ENCODE measurements at places on chromosomes 5 and 9. TPM values are rescaled to one million over a fixed set of nuclear protein-coding genes. Genes with fewer than 3 reads are reported as not detected.

QRFP gene
- total RNA-seq: not detected

ANXA2R gene
- 0.39 TPM for total RNA-seq

C9orf50 gene
- total RNA-seq: not detected

FIBCD1 gene
- not detected for total RNA-seq

DNA sequence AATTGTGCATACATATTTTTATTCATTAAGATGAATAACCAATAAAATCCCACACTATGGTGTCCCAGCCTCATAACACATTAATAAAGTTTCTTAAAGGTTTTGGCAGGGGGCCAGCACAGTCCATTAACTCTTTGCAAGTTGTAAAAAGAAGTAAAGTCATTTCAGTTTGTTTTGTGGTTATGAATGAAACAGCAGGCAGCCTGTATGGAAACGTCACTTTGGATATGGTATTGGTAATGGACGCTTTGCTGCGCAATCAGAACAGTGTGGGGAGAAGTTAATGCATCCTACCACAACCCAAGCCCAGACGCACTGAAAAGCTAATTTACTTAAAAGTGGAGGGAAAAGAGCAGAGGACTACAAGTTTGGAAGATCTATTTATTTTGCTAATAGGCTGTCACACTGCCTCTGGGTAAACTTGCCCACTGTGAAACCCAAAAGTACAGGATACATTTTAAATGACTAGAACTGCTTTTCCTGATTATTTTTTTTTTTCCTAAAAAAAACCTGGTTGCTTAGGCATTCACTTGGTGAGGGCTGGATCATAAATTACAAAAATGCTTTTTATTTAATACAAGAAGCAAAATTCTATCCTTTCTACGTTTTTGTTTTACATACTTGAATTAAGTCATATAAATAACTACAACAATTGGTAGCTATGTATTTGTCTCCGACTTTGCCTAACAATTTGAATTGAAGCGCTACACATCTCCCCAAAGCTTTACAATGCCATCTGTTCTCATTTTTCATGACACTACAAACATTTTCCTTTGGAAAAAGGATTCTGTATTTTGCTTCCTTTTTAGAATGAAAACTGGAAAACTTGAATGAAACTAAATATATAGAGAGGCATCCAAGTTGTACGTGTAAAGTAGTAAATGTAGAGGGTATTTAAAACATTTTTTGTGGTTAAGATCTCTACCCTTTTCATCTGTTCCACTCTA is 104.3 kb downstream of the NFIB start:
- H3K27ac ChIP-seq: no peak overlapping the region
- H3K4me1 ChIP-seq: peaks cover 42% of the 10 kb centered on the region
- no peak for DNase-seq
- H3K36me3 ChIP-seq: no peaks in the 10 kb centered on the region

- no peaks in the 10 kb centered on the region for H3K27me3 ChIP-seq
- H3K4me3 ChIP-seq: no peak overlapping the region
- no peaks in the 10 kb centered on the region for H3K36me3 ChIP-seq
- DNase-seq: no peak
Measured at GRCh38 chr5:60455589-60455988, 244.4 kb downstream of the DEPDC1B start.

DNA sequence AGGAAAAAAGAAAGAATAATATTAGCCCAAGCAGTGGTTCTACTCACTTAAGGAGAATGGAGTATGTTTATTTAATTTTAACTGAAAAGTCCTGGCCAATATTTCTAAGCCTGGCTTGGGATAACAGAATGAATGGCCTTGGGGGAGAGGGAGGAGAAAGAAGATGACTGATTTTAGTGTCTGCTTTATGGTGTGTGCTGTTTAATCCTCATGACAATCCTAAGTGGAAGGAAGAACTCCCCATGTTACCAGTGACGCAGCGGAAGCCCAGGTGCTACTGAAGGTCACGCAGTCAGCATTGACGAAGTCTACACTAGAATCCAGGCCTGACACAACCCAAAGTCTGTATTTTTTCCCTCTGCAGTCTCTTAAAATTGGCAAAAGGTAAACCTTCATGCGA is 50.5 kb downstream of the PALM2AKAP2 start:
- H3K27me3 ChIP-seq: no peaks in the 10 kb centered on the region
- H3K4me3 ChIP-seq: no peak overlapping the region
- no peaks in the 10 kb centered on the region for H3K36me3 ChIP-seq
- H3K27ac ChIP-seq: no peak overlapping the region
- no peak for DNase-seq

GRCh38 chr9:111873901-111874300 is 22.7 kb upstream of the UGCG start:
- no peaks in the 10 kb centered on the region for H3K36me3 ChIP-seq
- H3K4me1 ChIP-seq: no peaks in the 10 kb centered on the region
- H3K27me3 ChIP-seq: no peaks in the 10 kb centered on the region
- DNase-seq: no peak
- H3K4me3 ChIP-seq: no peak overlapping the region
- no peak overlapping the region for H3K27ac ChIP-seq
